T1000 (cell line): ENCODE measurements at places on chromosomes 3 and 15.
A peak's percentile ranks its signal among the peaks of the same experiment; 100 is the strongest.

DNA sequence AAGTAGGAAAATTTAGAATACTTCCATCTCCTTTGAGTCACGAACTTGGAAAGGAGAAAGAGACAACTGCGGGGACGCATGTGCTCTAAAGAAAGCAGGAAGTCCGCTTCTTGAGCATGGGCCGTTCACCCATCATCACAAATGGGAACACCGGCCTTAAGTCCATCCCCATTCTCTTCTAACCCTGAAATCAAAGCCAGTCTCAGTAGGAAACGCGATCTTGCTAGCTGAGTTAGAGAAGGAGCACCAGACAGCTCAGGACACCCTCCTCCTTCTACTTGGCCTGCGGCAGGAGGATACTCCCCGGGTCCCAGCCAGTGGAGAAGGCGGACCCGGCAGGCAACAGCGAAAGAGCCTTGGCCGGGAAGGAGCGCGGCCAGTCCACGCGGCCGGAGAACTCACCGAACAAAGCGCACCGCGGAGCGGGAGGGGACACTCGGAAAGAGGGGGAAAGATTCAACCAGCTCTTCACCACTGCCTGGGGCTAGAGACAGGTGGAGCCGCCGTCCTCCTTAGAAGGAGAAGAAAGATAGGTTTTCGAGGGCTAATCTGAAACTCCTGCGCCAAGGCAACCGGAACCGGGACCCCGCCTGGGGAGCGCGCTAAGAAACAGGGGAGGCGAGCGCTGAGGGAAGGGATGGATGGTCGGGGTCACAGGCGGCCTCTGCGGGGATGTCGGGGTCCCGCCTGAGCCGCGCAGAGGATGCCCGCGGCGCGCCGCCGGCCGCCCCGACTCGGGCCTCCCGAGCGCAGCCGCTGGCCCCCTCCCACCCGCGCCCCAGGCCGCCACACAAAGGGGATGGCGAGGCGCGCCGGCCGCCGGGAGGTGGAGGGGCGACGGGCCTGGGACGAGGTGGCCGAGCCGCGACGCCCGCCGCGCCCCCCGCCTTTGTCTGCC, 818 bp downstream of the SLC4A7 start:
- peak; percentile 30 for DNase-seq

DNA sequence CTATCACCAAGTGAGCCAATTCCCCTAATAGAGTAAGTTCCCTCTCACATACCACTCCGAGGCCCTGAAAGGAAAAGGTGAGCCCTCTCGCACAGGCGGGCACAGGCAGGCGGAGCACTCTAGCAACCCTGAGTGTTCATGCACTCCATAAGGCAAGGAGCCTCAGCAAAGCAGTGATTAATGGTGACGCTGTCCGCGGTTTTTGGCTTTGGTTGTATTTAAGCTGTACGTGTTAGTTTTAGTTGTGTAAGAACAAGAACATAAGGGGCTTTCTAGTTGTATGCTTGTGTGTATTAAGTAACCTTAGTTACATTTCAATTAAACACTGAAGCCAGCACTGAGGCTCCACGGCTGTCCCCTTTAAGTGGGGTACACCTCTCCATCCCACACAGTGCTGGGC, 33.1 kb downstream of the KLHL25 start:
- no peak for DNase-seq

GRCh38 chr15:87576486-87577176, 679.9 kb downstream of the NTRK3 start:
- DNase-seq: no peak

DNA sequence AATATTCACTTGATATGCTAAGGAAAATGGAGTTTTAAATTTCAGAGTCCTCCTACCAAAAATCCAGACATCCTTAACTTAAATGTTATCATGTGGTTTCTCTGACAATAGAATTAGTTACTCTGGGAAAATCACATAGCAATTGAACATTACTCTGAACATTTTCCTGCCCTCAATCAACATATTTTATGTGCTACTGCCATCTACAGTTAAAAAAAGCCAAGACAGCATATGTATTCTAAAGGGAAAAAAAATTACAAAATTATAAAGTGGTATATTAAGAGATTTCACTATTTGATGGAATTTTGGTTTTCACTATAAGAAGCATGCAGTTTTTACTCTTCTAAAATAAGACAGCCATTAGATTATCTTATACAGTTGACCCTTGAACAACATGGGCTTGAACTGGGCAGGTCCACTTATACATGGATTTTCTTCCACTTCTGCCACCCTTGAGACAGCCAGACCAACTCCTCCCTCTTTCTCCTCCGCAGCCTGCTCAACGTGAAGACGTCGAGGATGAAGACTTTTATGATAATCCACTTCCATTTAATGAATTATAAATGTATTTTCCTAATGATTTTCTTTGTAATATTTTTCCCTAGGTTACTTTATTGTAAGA, 122.3 kb downstream of the ATP1B3 start:
- no peak for DNase-seq

DNA sequence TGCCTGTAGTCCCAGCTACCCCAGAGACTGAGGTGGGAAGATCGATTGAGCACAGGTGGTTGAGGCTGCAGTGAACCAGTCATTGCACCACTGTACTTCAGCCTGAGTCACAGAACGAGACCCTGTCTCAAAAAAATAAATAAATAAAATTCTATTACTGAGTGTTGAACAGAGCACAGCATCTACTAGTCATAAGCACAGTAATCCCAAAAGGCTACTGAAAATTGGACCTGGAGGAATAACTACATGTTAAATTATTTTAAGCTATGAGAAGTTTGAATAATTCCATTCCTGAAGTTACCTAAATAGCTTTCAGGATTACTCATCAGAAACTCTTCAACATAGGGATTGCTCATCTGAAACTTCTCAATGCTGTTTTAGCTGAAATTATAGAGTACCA, 43.4 kb downstream of the ARMC8 start:
- no peak for DNase-seq

- no peak for DNase-seq
Measured at GRCh38 chr3:72632129-72632528, 216.1 kb downstream of the SHQ1 start.

DNA sequence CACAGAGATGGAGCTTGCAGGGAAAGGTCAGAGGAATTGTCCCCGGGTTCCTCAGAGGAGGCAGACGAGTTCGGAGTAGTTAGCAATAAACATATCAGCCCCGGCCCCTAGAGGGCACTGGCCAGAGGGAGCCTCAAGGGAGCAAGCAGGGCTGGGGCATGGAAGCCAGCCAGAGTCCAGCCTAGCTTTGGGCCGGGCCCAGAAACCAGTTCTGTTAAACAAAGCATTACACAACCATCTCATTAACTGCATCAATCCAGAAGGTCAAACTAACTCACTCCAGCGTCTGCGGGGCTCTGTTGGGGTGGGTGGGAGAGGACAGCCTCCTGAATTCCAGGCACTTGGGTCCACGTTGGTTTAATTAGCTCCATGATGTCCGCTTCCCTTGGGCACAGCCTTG, 41.0 kb upstream of the IREB2 start:
- DNase-seq: no peak

DNA sequence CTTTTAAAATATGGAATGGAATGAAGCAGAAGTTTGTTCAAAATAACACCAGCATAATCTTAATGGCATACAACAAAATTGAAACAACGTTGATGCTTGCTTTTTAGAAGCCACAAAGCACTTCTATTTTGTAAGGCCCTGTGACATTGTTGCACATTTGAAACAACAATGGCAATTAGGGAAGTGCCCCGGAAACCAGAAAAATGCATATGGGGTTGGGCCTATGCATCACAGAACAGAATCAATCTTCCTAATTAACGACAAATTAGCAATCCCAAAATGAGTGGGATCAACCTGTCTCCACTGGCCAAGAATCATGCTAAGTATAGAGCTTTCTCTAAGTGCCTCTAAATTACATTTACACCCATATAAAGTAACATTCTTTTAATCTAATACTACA, 168.9 kb downstream of the MEIS2 start:
- no peak for DNase-seq

DNA sequence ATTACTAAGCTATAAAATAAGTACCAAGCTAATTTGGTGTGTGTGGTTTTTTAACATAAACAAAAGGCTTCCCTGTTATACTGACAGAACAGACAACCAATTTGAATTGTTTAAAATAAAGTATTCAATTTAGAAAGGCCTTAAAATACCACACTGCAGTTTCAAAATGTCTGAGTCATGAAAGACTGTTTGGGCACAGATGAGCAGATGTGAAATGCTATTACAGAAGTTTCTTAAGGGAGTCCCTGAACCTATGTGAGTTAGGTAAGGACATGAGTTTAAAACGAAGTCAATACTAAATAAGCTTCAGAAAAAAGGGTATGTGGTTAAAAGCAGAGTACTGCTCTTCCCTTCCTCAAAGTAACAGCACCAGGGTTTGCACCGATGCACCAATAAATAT, 69.7 kb upstream of the SETMAR start:
- DNase-seq: no peak

DNA sequence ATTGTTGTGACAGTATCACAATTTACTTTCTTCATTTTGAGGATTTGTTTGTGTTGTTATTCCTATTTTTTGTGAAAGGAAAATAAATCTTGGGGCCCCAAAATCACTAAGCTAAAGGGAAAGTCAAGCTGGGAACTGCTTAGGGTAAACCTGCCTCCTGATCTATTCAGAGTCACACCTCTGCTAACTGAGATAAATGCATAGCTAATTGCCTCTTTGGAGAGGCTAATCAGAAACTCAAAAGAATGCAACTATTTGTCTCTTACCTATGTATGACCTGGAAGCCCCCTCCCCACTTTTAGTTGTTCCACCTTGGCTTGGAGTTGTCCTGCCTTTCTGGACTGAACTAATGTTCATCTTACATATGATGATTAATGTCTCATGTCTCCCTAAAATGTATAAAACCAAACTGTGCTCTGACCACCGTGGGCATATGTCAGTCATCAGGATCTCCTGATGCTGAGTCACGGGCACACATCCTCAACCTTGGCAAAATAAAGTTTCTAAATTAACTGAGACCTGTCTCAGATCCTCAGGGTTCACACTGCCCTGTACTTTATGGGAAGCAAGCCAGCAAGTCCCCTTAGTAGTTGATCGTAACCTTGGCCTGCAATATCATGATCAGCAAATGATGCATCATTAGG, 523.2 kb upstream of the GOLIM4 start:
- no peak for DNase-seq
